ENCODE measurements at places on chromosomes 7 and 10.
A peak's percentile ranks its signal among the peaks of the same experiment; 100 is the strongest.

DNA sequence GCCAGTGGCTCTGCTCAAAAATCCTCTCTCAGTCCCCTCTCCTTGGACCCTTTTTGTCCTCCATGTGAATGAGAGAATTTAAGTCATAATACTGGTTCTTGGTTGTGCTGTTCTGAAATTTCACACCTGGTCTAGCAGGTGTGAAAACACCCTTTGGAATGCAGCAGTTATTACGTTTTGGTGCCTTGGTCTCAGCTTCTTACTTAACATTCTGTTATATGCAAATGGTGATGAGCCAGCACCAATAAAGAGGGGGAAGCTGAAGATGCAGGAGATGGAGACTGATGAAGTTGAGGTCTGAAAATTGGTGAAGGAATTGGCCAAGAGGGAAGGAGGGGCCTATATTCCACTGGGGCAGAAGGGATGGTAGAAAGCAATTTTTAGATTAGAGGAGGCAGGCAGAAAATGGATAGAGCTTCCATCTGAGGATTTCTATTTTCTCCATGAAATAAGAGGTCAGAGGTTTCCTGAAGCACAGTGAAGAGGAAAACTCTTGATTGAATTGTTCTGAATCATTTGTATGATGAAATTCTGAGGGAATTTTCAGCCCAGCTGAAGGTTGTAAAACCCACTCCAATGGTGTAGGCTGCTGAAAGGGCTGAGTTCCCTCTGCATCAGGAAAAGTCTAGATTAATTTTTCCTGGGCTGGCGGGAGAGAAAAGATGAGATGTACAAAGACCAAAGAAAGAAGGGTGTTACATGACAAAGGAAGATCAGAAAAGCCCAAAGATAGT is 94.0 kb upstream of the FAM180A start:
- peak; percentile 48 for DNase-seq

GRCh38 chr10:21751341-21752310 is 217.6 kb downstream of the MLLT10 start:
- no peak for DNase-seq

- DNase-seq = no peak
These were observed 105.9 kb downstream of the ANKRD7 start for GRCh38 chr7:118330388-118330787.

GRCh38 chr7:88455696-88456095 is 149.0 kb upstream of the STEAP4 start:
- no peak for DNase-seq

GRCh38 chr10:14456218-14456869 is 125.6 kb upstream of the FRMD4A start:
- DNase-seq = no peak

GRCh38 chr7:148698007-148698396 is 701 bp upstream of the CUL1 start:
- no peak for DNase-seq

DNA sequence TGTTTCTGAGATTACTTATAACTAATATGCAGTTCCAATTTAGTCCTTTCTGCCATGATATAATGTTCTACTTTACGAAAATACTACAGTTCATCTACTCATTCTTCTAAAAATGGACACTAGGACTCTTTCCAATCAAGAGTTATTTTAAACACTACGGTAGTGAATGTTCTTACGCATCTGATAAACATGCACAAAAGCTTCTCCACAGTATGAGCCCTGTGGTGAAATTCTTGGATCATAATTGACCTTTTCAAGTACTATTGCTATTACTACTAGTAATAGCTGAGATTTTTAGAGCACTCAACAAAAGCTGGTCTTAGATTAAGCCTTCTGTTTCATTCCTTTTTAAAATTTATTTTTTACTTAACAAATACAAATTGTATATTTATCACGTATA is 106.4 kb downstream of the CH25H start:
- peak; percentile 35 for DNase-seq

GRCh38 chr10:75887992-75888680 is 456.7 kb downstream of the LRMDA start:
- DNase-seq = no peak

DNA sequence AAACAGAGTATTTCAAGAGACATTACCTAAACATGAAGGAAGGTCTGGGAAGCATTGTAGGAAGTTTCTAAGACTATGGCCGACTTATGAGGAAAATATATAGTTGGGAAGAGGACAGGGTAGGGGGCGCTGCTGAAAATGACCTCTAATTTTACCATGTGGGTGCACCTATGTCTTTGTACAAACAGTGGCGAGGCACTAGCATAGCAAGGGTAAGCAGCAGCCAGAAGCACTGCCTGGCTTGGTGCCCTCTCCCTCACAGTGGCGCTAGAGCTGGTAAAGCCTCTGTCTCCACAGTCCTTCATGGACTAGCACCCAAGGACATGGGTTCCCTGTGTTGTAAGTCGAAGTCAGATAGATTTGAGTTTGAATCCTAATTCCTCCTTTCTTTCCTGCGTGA is 461.2 kb downstream of the INHBA start:
- no peak for DNase-seq

DNA sequence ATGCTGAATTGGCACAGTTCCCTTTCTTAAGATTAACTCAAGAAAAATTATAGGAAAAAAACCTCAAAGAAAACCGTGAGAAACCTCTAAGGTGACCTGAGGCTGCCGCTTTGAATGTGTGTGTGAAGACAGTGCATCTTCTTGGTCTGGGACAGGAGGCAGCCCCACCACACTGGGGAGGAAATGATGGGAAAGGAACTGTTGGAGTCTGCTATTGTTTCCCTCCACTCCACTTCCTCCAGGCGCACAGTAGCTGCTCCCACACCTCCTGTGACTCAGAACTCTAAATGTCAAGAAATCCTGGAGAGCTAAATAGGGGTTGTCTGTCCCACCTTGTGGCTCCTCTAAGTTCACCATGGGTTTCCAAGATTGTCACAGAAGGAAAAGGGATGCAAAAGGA is 179.4 kb downstream of the PDE1C start:
- no peak for DNase-seq

DNA sequence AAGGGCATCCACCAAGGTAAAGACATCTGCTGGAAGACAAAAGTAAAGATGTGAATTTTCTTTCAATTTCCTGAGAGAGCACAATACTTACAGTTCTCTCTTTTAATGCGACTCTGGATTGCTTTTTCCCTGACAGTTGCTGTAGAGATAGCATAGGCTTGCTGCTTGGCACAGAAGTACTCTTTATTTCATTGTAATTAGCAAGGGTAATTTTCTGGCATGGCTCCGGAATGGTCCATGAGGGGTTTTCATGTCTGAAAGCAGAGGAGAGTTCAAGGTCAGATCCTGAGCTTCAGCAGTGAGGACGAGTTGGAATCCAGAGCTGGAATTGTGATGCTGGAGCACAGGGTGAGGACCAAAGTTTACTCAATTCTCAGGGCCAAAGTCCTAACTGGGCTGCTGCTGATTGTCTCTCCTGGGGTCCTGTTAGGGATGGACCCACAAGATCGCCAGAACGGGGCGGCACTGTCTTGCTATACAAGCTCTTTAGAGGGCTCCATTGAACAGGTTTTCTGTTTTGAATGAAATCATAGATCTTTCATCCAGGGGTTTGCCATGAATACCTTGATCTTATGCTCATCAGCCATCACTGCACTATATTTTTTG is 190.0 kb upstream of the MKI67 start:
- no peak for DNase-seq

GRCh38 chr7:128172963-128173362 is 68.1 kb upstream of the LEP start:
- no peak for DNase-seq

DNA sequence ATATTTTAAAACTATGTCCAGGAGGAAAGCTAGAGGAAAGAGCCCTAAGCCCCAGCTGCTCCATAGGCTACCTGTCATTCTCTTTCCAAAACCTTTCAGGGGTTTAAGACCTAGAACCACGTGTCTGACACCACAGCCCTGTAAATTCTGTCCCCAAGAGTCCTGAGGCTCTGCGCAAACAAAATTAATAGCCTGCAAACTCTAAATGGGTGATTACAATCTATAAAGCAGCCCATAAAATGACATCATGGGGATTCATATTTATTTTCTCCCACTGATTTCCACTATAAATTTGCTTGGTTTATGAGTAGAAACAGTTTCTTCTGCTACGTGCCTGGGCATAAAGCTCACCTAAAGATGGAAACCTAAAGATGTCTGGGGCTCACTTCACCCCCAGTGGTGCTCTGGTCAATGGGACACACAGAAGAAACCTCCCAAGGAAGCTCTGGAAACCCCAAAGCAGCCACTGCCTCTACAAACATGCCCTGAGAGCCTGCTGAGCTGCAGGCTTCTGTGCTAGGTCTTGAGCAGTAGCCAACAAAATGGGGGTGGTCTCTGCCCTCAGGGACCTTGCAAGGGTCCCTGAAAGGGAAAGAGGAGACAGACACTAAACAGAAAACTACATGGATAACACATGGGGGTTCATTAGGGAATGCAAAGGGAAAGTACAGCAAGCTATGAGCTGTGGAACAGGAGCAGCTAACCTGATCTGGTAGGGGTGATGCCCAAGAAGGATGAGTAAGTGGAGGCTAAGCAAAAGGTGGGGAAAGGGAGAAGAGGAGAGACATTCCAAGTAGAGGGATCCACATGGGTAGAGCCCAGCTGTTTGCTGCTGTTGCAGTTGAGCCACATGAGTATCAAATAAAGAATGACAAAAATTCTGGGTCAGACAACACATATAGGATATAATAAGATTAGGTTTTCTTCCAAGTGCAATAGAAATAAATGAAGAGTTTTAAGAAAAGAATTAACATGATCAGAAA is 331.7 kb downstream of the KCNMA1 start:
- peak; percentile 81 for DNase-seq

- peak; percentile 91 for DNase-seq
These were observed 4.3 kb downstream of the SNX8 start for GRCh38 chr7:2309889-2310331.

GRCh38 chr7:94547126-94547525 is 37.5 kb downstream of the CASD1 start:
- DNase-seq = no peak

DNA sequence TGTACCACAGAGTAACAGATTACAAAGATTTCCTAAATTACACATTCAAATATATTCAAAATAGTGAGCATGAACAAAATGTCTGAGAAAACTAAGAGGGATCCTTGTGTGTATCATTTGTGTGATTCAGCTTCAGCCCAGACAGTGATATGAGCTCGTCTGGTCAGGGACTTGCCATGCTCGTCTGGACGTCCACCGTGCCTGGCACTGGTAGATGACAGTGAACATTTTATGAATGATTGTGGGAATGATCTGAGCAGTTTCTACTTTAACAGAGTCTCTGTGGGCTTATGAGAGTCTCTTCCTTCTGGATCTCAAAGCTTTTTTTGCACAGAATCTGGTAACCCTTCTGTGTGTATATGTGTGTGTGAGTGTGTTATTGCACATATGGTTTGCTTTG is 34.2 kb upstream of the ANKRD2 start:
- DNase-seq = peak; percentile 53

- DNase-seq = no peak
These were observed 348.0 kb downstream of the SUGCT start for GRCh38 chr7:40482845-40483244.

- DNase-seq = no peak
These were observed 5.0 kb upstream of the SEC31B start for GRCh38 chr10:100524638-100525037.

- peak; percentile 83 for DNase-seq
These were observed 46.4 kb upstream of the TMEM72 start for GRCh38 chr10:44864637-44865288.

GRCh38 chr10:109183366-109183765 is 739.9 kb downstream of the XPNPEP1 start:
- DNase-seq = peak; percentile 32

- no peak for DNase-seq
These were observed 134.9 kb upstream of the RSU1 start for GRCh38 chr10:16952080-16952479.

All from fibroblast of upper back skin (primary cell).